ENCODE measurements at places on chromosomes 2 and 18.

GRCh38 chr2:39606585-39606984 lies 59.1 kb upstream of the TMEM178A start:
- DNase-seq: no peak

- peak; percentile 97 for DNase-seq
Measured at GRCh38 chr2:28338046-28338817, 54.4 kb upstream of the FOSL2 start.

GRCh38 chr18:12283256-12283655 lies 24.8 kb upstream of the TUBB6 start:
- DNase-seq: peak; percentile 52

DNA sequence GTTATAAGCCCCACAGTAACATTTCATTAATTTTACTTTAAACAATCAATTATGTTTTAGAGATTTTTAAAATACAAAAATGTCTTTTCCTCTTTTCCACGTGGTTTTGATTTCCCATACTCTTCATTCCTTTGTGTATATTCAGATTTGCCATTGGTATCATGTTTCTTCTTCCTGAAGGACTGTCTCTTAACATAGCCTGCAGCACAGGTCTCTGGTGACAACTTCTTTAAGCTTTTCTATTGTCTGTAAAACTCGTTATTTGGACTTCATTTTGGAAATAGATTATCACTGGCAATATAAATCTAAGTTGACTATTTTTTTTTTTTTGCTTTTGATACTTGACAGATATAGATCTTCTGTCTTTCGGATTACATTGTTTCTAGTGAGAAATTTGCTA lies 115.2 kb upstream of the KLHL29 start:
- no peak for DNase-seq

DNA sequence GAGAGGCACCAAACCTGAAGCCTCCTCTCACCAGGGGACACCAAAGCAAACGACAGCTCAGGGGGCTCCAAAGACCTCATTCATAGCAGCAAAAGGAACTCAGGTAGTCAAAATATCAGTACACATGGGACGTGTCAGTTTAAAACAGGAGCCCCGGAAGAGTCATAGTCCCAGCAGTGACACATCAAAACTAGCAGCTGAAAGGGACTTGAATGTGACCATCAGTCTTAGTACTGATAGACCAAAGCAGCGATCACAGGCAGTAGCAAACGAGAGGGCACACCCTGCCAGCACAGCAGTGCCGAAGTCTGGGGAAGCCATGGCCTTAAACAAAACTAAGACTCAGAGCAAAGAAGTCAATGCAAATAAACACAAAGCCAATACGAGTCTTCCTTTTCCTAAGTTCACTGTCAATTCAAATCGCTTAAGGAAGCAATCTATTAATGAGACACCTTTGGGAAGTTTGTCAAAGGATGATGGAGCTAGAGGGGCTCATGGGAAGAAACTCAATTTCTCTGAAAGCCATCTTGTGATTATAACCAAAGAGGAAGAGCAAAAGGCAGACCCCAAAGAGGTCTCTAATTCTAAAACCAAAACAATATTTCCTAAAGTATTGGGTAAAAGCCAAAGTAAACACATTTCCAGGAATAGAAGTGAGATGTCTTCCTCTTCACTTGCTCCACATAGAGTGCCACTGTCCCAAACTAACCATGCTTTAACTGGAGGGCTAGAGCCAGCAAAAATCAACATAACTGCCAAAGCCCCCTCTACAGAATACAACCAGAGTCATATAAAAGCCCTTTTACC lies 1.2 kb downstream of the GALNT5 start:
- DNase-seq: no peak

DNA sequence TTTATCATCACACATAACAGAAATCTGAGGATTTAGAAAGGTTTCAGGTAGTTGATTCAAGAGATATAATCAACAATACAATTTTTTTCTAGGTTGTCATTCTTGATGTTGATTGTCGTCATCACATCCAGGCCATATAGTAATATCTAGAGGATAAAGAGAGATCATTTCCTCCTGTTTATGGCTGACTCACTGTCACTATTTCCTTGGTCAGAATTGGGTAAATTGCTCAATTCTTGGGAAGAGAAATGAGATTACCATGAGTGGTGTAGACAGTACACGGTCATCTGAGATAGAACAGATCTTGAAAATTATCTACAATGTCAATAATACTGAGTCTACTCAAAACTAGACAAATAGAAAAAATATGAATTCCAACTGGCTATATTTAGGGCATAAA lies 78.8 kb downstream of the ZNF804A start:
- DNase-seq: no peak
